M059J (cell line): ENCODE measurements at places on chromosomes 2 and 18. TPM values are rescaled to one million over a fixed set of nuclear protein-coding genes. Genes with fewer than 3 reads are reported as not detected.
A peak's percentile ranks its signal among the peaks of the same experiment; 100 is the strongest.

EDAR gene
- total RNA-seq = not detected in 2 replicates

GREB1 gene
- 0.12 and 0.39 TPM in 2 replicates for total RNA-seq

TNP1 gene
- total RNA-seq = not detected in 2 replicates

SULT1C4 gene
- total RNA-seq = not detected in 2 replicates

GRCh38 chr2:42651057-42651456 lies 82.6 kb downstream of the MTA3 start:
- DNase-seq = peak; percentile 45

GRCh38 chr18:47175283-47175897 lies 774 bp downstream of the IER3IP1 start:
- peak; percentile 16 for DNase-seq

DNA sequence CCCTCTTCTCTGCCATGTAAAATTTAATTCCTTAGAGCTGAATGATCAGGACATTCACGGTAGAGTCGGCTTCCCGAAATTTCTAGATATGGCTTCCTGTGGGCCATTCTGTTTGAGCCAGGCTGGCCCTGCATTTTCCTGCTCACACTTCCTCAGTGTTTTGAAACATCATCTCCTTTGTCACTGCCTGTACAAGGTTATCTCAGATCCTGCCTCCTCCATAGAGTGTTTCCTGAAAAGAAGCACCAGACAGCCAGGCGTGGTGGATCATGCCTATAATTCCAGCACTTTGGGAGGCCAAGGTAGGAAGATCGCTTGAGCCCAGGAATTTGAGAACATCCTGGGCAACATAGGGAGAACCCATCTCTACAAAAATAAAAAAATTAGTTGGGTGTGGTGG lies 43.6 kb downstream of the GRHL1 start:
- DNase-seq = no peak

DNA sequence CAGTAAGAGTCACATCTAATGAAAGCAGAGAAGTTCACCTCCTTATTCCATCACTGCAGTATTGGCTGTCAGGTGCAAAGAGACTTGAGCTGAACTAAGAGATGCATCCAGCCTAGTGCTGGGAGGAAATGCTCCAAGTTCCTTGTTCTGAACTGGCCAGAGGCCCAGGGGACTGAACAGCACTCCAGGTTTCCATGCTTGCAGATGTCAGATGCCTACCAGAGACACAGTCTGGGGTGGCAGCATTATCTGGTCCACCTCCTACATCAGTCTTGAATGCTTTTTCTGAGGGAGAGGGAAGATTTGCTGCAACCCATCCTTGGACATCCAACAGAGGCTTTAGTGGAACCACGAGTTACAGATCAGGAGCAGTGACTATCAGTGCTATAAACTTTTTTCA lies 331.3 kb downstream of the CYRIA start:
- DNase-seq = no peak

DNA sequence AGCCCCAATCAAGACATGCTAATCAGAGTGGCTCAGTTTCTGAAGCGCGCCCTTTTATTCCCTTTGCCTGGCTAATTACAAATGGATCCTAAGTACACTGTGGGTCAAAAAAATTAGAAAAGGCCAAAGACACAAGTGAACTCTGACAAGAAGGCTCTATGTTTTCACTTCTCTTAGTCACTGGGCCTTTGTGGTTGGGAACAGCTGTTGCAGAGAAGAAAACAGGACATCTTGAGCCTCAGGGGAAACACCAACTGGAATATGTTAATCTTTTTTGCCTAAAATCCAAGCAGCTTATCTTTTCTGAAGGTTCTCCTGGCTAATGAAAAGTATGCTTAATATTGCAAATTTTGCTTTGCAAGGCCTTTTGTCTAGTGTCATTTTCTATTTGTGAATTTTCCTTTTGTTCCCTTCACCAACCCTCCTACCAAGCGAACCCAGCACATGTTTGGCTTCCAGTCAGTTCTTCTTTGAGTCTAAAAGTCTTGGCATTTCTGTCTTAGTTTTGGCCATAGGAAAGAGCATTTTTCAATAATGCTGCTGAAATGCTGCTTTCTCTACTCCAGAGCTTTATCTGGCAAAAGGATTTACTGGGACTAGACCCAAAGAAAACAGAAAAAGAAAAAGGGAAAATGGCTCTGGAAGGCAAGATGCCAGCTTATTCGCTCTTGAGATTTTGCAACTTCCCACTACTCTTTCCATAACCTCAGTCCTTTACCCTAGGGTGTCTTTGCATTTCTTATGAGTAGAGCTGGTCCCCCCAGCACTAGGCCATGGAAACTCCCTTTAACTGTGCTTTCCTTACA lies 440.2 kb upstream of the ST6GAL2 start:
- DNase-seq = no peak

GRCh38 chr18:6482198-6482977 lies 67.7 kb upstream of the L3MBTL4 start:
- DNase-seq = peak; percentile 1

DNA sequence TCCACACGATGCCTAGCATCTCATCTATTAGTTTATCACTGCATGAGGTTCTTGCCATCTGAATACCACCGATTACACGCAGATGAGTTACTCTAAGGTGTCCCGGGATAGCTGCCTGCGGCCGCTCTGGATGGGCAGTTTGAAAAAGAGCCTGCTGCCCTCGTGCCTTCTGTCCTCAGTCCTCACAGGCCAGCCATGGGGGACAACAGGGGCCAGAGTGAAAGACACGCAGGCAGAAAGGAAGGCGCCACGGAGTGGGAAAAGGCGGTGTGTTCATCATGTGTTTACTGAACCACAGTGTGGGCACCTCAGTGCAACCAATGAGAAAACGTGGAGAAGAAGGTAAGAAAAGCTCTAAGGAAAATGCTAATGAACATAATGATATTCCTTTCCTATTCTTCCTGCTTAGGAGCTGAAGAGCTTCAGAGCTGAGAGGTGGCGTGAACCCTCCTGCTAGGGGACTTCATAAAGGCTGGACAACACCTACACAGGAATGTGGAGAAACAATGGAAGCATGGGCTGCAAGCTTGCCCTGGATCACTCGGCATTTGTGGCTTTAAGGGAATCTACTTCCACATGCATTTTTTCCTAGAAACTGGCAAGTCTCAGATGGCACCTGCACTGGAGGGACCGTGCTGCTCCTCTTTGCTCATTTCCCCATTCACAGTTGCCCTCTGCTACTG lies 50.9 kb downstream of the CABYR start:
- no peak for DNase-seq

DNA sequence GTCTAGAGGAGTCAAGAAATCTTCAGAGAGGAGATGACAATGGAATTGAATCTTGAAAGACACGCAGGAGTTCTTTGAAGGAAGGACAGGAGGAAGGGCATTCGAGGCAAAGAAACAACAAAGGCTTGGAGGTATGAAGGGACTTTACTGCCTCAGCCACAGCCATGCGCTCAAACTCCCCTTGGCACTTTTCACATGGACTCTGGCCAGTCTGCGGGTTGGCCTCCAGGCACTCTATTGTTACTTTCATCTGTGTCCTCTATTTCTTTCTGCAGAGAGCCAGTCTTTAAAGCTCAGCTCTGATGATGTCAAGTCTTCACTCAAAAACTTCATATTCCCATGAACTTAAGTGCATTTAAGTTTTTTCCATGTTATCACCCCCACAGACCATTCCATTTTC lies 95.4 kb downstream of the ZAP70 start:
- peak; percentile 12 for DNase-seq
